HepG2 (cell line): ENCODE measurements at places on chromosomes 4 and X. TPM values are rescaled to one million over a fixed set of nuclear protein-coding genes. Genes with fewer than 3 reads are reported as not detected.

- no peaks in the 10 kb centered on the region for H3K4me1 ChIP-seq
- no peaks in the 10 kb centered on the region for H3K27me3 ChIP-seq
- H3K36me3 ChIP-seq: no peaks in the 10 kb centered on the region
- H3K4me3 ChIP-seq: no peak overlapping the region
These were observed 208.7 kb upstream of the FTHL17 start for GRCh38 chrX:31280580-31280979.

DNA sequence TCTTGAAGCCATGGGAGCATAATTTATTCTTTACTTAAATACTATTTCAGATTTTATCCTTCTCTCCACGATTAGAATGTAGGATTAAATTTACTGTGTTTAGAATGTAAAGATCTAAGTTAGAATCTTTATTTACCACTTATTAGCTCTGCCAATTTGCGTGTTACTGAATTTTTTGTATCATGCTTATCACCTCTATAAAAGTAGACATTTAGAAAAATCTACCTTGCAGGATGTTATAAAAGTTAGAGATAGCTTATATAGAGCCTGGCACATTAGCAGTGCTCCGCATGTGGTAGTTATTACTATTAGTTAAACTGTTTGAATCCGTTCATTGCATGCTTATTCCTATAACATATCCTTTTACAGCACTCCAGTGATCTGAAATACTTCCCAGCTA is 97.9 kb downstream of the BANK1 start:
- peaks cover 6% of the 10 kb centered on the region for H3K4me1 ChIP-seq
- no peak overlapping the region for H3K4me3 ChIP-seq
- no peaks in the 10 kb centered on the region for H3K36me3 ChIP-seq
- H3K27ac ChIP-seq: no peak overlapping the region

DNA sequence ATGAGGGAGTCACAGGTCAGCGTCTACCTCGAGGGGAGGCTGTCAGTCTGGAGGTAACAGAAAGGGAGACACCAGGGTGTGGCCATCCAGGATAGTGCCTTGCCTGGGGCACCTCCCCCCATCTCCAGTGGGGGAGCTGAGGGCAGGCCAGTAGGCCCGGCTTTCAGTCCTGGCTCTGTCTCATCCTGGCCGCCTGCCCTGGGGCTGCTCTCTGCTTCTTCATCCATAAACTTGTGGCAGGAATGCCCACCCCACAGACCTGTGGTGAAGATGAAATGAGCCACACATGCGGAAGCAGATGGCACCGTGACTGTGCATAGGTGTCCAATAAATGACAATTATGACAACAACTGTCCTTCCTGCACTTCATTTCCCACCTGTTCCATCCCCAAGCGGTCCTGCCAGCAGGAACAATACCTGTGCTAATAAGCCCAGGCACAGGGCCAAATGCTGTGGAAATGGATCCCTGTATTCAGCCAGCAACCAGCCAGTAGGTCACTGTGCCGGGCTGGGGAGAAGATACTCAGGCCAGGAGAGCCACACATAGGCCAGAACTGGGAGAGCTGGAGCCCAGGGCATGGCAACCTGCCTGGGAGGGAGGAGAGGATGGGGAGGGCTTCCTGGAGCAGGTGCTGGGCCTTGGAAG is 30.2 kb downstream of the TRO start:
- H3K27ac ChIP-seq: no peak overlapping the region
- no peaks in the 10 kb centered on the region for H3K36me3 ChIP-seq

DNA sequence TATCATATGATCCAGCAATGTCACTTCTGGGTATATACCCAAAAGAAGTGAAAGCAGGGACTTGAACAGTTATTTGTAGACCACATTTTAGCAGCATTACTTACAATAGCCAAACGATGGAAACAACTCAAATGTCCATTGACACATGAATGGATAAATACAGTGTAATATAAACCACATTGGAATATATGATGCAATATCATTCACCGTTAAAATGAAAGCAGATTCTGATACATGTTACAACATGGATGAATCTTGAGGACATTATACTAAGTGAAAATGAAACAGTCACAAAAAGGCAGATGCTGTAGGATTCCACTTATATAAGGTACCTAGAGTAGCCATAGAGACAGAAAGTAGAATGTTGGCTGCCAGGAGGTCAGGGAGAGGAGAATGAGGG is 130.5 kb upstream of the SMAD1 start:
- no peak overlapping the region for H3K27ac ChIP-seq
- no peaks in the 10 kb centered on the region for H3K4me1 ChIP-seq
- DNase-seq: no peak
- no peak overlapping the region for H3K4me3 ChIP-seq
- H3K27me3 ChIP-seq: no peaks in the 10 kb centered on the region; the same call in 1 of the 2 replicates

Gene PRKG2
- 0.03 and 0.04 TPM in 2 replicates for polyA plus RNA-seq
